ENCODE measurements at places on chromosomes 7 and 10.

DNA sequence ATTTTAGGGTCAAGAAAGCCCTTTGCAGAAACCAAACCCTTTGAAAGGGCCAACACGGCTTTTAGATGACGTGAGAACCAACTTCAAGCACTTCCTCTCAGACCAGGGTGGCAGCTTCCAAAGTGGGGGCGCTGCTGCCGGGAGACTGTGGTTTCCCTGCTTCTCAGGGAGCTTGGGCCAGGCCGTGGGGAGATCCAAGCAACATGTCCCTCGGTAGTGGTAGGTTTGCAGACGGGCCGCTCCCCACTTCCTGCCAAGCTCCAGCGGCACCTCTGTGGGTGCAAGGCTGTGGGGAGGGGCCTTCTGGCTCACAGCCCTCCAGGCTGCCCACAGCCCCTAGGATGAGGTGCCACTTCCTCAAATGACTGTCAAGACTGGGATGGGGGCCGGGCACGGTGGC is 132.4 kb downstream of the FAM53B start:
- DNase-seq = no peak

DNA sequence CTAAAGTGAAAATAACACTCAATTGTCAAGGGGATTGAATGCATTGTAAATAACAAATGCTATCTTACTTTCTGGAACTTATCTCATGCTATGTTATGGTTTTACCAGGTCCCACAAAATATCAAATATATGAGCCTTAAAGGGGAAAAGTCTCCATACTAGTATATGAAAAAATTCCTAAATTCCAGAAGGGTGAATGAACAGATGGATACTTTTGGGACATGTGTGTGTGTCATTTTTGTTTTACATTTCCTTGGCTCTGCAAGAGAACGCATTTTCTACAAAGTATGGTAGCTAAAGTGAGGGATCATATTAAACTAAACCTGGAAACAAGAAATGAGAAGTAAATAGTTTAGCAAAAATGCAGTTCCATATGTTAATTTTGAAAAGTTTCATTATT is 682.8 kb downstream of the INHBA start:
- no peak for DNase-seq

- DNase-seq = peak; percentile 33
Observed at GRCh38 chr7:37756797-37757551, 73.4 kb downstream of the GPR141 start.

GRCh38 chr7:80346704-80347103 is 165.2 kb downstream of the GNAT3 start:
- DNase-seq = no peak

- DNase-seq = no peak
Observed at GRCh38 chr7:90586091-90586490, 10.0 kb upstream of the CDK14 start.

GRCh38 chr10:117544711-117545140 is 2.2 kb downstream of the EMX2 start:
- DNase-seq = no peak

DNA sequence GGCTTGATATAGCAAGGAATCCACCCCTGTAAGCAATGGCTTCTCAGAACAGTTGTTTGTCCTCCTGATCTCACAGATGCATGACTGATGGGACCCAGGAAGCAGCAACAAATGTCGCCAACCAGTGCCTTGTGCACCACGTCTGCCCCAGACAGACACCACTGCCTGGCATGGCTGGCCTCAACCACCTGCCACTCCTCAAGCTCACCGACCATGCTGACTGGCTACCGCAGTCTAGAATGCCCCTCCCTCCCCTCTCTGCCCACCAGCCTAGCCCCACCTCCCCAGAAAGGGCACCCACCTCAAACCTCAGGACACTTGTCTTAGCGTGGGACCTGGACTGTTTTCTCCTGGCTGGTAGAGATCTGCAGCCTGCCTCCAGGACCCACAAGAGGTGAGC is 24.0 kb downstream of the LRRC20 start:
- no peak for DNase-seq

DNA sequence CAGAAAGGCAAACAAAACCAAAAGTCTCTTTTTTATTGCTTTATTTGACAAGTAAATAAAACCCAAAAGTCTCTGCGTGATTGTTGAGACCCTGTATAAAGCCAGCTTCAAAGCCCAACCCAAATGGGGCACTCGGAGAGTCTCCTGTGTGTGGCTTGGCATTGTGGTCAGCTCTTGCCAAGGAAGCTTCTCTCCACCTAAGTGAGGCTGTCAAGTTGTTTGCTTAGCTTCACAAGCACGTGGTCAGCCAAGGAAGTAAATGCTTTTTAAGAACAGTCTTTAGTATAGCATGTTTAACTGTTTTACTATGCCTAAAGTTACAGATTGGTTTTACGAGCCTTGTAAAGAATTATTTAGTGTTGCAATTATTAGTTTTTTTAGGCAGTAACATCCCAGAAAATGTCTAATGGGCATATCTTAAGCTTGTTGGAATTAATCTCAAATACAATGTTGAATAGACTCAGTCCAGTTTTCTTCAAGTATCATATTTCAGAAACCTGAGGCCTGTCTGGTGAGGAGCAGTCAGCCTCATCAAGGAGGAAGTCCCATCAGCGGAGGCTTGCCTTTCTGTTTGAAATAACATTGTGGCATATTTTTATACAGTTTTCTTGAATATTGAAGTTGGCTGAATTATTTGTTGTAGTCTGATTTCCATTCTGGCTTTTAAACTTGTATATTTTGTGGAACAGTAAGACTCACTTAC is 144.3 kb downstream of the ANKRD30A start:
- DNase-seq = no peak

GRCh38 chr10:11670381-11670780 is 58.9 kb upstream of the USP6NL start:
- no peak for DNase-seq

DNA sequence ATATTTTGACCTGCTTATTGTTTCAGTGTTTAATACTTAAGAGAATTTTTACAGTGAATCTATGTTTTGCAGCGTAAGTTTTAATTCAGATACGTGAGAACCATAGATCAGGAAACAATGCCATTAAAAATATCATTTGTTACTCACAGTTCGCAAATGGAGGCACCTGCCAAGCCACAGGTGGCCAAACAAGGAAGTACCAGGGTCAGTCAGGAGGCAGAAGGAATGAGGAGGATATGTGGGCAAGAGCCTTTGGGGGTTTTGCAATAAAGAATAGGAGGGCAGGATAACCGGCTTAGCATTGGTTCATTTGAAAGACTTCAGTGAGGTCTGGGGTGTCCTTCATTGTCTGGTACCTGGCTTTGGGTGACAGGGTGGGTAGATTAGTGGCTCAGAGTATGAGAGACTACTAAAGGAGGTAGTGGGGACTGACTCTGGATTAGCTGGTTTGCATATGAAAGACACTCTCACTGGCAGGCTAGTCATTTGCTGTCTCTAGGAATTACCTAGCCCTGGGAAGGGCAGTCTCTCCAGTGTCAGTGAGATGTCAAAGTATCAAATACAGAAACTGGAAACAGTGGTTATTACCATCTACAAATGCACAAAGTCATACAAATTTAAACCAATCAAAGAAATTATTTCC is 132.2 kb upstream of the CAV2 start:
- no peak for DNase-seq

GRCh38 chr7:106071356-106071998 is 40.6 kb downstream of the SYPL1 start:
- no peak for DNase-seq

DNA sequence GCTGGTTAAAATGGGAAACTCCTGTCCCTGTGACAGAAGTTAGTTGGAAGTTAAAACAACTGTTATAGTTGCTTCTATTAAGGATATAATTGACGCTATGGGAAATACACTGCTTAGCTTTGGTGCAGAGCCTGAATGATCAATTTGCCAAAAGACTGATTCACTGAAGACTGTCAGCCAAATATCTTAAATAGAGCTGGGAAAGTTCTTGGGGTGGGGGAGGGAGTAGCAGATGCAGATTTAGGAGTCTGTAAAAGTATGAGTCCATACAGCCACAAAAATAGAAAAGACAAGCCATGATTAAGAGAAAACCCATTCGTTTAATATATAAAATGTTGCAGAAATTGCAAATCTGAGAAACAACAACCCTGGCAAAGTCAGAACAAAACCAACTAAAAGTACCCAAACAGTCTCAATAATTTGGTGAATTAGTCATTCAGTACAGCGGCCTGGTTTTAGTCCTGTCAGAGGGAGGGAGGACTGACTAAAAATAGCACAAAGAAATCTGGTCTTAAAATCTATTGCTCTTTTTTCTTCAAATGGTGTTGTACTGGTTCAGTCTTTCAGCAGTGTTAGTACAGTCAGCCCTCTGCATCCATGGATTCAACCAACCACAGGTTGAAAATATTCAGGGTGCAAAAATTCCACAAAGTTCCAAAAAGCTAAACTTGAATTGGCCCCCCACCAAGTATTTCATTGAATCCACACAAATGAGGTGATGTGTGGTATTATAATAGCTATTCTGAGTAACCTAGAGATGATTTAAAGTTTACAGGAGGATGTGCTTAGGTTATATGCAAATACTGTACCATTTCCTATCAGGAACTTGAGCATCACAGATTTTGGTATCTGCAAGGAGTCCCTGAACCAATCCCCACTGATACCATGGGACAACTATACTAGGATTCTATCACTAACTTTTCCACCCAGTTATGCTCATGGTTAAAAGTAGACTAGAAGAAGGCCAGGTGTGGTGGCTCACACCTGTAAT is 30.0 kb downstream of the STK17A start:
- DNase-seq = no peak

GRCh38 chr7:27189295-27189996 is 4.4 kb upstream of the HOXA11 start:
- no peak for DNase-seq

- DNase-seq = peak; percentile 97
Observed at GRCh38 chr7:26667514-26668133, 196.8 kb downstream of the SKAP2 start.

DNA sequence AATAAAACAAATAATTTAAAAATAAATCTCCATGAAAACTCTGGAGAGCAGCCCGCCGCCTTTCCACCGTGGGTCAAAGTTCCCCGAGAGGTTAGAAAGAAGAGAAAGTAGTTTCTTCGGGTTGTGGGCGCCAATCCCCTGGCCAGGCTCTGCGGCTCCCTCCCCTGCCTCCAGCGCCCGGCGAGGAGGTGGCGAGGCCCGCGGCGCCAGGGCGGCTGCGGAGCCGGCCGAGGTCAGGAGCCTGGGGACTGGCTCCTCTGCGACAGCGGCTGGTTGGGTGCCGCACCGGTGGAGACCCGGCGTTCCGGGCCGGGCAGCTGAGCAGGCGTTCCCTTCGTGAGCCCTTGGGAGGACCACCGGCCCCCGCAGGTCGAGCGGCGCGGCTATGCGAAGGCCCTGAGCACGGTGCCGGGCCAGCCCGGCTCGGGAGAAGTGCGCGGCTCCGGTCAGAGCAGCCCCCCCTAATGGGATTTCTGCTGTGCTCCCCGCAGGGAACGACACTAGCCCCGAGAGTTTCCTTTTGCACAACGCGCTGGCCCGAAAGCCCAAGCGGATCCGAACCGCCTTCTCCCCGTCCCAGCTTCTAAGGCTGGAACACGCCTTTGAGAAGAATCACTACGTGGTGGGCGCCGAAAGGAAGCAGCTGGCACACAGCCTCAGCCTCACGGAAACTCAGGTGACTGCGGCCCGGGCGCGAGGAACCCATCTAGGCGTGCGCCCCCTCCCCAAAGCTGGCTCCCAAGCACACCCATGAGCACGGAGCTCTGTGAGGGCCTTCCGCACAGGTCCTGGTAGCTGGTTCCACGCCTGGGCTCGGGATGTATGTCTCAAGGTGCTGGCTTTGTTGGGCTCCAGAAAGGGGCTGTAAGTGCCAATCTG is 2.8 kb downstream of the EMX2 start:
- DNase-seq = no peak

DNA sequence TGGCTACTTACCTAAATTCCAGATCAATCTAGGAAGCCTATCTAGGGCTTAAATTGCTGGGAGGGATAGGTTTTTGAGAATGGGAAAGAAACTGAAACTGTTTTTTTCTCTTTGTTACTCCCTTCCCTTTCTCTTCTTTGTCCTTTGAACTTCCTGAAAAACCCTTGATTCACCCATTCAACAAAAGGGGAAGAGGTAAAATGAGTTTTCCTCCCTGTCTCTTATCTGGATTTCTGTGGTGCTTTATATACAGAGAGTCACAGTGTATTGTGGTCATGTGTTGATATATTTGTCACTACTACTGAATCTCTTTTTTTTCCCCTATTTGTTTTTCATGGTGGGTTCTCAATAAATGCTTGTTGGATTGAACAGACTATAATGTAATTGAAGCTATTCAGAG is 19.8 kb upstream of the NUP205 start:
- no peak for DNase-seq

DNA sequence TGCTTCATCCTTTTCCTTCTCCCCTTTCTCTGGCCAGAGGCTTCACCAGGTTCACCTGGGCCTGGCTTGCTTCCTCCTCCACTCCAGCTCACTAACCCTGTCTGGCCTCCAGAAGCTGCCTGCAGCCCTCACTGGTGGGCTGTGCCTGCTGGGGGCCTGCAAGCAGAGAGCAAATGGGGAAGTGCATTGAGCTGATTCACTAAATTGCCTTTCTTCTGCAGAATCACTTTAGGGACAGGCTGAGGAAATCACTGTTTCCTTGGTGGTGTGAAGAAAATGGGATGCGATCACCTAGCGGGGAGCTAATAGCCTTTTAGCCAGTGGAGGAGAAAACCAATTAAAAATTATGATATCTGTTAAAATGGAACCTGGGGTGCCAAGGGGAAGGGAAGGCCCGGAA is 3.0 kb downstream of the RET start:
- no peak for DNase-seq

DNA sequence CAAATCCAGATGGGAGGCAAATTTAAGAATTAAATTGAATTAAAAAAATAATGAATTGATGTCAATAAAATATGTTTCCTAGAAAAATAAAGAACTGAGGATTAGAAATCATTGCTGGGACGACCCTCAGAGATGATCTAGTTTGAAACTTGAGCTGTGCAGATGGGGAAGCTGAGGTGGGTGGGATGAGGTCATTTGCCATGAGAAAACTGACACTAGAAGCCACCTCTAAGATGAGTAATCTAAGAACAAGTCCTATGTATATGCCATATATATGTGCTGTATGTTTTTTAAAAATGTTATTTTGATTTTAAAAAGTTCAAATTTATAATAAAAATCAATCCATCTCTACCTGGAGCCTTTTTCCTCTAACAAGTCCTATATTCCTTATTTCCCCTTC is 135.7 kb downstream of the RSU1 start:
- no peak for DNase-seq

- no peak for DNase-seq
Observed at GRCh38 chr10:13773043-13773442, 186.3 kb downstream of the PRPF18 start.

- no peak for DNase-seq
Observed at GRCh38 chr10:86937502-86938154, 19.8 kb downstream of the MMRN2 start.

DNA sequence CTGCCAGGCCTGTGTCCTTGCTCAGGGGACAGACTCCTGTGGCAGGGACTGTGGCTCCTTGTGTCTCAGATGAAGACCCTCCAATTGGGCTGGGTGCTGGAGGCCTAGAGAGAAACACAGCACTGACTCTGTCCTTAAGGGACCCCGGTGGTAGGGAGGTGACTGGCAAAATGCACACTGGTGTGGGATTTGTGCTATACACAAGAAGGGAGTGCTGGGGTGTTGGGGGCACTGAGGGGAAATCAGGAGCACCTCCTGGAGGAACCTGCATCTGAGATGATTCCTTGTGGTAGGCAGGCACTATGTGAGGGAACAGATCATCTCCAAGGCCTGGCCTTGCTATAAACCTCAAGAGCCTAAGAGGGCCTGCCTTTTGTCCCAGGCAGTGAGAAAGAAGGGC is 149.2 kb downstream of the RPS24 start:
- DNase-seq = no peak
